Naive thymus-derived CD4-positive, alpha-beta T cell (primary cell): ENCODE measurements at places on chromosomes 2 and 18. TPM values are rescaled to one million over a fixed set of nuclear protein-coding genes. Genes with fewer than 3 reads are reported as not detected.

Gene ZNF521
- not detected for total RNA-seq

Gene GALR1
- not detected for total RNA-seq

Gene IGFBP5
- total RNA-seq: not detected

- H3K27me3 ChIP-seq: no peaks in the 10 kb centered on the region
- H3K4me1 ChIP-seq: no peaks in the 10 kb centered on the region
- no peak overlapping the region for H3K27ac ChIP-seq
- H3K4me3 ChIP-seq: no peak overlapping the region
Measured at GRCh38 chr18:77736842-77737241, 487.2 kb downstream of the GALR1 start.

DNA sequence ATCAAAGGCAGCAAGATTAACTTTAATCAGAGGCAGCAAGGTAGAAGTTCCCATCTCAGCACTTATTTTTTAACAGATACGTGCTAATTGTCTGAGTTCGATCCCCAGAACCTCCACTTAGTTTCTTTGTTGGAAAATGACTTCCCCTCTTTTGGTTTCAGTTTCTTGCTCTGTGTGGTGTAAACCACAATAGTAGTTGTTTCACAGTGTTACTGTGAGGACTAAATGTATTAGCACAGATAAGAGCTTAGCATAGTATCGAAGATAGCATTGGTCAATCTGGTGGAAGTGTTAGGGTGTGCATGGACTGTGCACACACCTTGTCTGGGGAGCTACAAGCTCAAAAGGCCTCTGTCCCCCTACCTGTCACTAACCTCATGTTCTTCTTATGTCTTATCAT is 988.3 kb upstream of the GYPC start:
- DNase-seq: no peak
- H3K4me3 ChIP-seq: no peak overlapping the region
- H3K36me3 ChIP-seq: no peaks in the 10 kb centered on the region
- no peaks in the 10 kb centered on the region for H3K4me1 ChIP-seq

- H3K36me3 ChIP-seq: no peaks in the 10 kb centered on the region
- no peak overlapping the region for H3K27ac ChIP-seq
- no peaks in the 10 kb centered on the region for H3K27me3 ChIP-seq
- no peaks in the 10 kb centered on the region for H3K4me1 ChIP-seq
- DNase-seq: no peak
Measured at GRCh38 chr2:224377751-224378700, 23.9 kb downstream of the FAM124B start.

- H3K4me3 ChIP-seq: no peak overlapping the region
- no peak overlapping the region for H3K27ac ChIP-seq
- H3K4me1 ChIP-seq: peaks cover 4% of the 10 kb centered on the region
- H3K36me3 ChIP-seq: no peaks in the 10 kb centered on the region
- DNase-seq: no peak
Measured at GRCh38 chr2:159617100-159617499, 752 bp upstream of the BAZ2B start.

- H3K4me3 ChIP-seq: no peak overlapping the region
- H3K36me3 ChIP-seq: no peaks in the 10 kb centered on the region
- no peak for DNase-seq
- no peak overlapping the region for H3K27ac ChIP-seq
- no peaks in the 10 kb centered on the region for H3K27me3 ChIP-seq
- no peaks in the 10 kb centered on the region for H3K4me1 ChIP-seq
Measured at GRCh38 chr2:3214065-3214464, 163.6 kb downstream of the EIPR1 start.

DNA sequence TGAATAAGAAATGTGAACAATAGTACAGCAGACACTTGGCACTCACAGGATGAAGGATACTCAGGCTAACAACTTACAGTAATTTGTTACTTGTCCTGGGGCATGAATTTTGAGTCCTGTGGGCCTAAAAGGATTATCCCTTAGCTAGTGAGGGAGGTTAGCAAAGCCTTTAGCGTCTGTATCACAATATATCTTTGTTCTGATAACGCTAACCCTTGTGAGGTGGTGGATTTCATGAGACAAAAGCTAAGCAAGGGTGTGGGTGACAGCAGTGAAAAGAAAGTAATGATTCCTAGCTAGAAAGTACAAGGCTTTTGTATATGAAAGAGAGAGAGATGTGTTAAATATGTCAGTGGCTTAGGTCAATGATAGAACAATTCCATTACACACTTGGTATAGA is 46.8 kb upstream of the TTC21B start:
- H3K36me3 ChIP-seq: no peaks in the 10 kb centered on the region
- no peak overlapping the region for H3K4me3 ChIP-seq
- H3K27ac ChIP-seq: no peak overlapping the region

Gene BUB1
- total RNA-seq: 3.0 TPM

- H3K4me3 ChIP-seq: no peak overlapping the region
- no peaks in the 10 kb centered on the region for H3K4me1 ChIP-seq
Measured at GRCh38 chr2:7880566-7880965, 801.3 kb upstream of the ID2 start.

DNA sequence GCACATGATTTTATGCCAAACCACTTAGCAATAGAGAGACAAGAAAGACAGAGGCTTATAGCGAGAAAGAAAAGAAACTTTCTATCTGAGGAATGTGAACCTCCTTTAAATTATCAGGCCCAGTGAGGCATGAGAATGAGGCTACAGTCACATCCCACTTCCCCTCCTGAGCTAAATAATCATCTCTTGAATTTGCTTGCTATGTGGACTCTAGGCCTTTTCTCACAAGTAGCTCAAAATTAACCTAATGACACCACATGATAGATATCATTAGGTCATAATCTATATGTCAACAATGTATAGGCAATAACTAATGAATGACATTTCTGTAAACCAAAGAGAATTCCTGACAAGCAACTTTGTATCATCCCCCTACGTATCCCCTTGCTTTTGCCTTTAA is 301.5 kb upstream of the MGAT5 start:
- no peaks in the 10 kb centered on the region for H3K36me3 ChIP-seq
- H3K4me1 ChIP-seq: no peaks in the 10 kb centered on the region
- no peaks in the 10 kb centered on the region for H3K27me3 ChIP-seq
- H3K4me3 ChIP-seq: no peak overlapping the region
- no peak for DNase-seq
- no peak overlapping the region for H3K27ac ChIP-seq

DNA sequence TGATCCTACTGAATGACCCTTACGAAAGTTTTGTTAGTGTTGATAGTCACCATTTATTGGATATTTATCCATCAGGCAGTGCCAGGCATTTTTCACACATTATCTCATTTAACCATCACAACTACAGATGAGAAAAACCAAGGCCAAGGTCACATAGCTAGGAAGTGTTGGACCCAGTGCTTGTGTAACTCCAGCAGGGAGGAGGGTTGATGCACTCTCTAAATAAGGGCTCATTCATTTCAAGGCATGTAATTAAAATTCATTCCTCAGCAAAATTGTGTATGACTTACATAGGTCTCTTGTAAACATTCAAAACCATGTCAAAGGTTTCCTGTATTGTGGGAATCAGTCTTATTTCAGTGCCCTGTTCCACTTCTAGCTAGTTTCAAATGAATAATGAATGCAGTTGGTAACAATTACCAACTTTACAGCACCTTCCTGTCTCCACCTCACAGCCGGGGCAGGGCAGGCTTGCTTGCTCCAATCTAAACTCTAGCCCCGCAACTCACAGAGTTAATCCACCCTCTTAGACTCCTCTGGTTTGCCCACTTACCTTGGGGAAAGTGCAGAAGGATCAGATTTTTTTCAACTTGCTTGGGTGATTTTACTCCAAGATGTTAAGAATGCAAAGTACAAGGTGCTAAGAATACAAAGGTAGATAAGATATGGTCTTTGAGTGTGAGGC is 5.8 kb upstream of the MAPRE3 start:
- no peak for DNase-seq
- H3K27ac ChIP-seq: no peak overlapping the region
- no peaks in the 10 kb centered on the region for H3K4me1 ChIP-seq
- H3K4me3 ChIP-seq: no peak overlapping the region
